ENCODE measurements at places on chromosomes 5 and 9.

GRCh38 chr5:73529081-73529480, 30.8 kb downstream of the BTF3 start:
- DNase-seq = no peak

DNA sequence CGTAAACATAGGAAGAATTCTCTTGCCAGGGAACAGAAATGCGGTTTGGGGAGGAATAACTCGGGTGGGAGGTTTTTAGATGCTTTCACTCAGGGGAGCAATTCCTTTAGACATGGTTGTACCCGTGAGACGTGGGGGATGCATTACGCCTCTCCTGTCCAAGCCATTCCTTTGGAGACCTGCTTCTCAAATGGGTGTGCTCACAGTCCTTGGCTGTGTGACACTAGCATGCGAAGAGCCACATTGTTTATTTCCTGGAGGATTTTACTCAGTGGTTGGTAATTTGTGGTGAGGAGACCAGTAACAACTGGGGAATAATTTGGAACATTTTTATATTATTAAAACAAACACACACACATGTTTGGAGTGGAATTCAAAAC, 18.5 kb downstream of the COL15A1 start:
- DNase-seq = no peak

DNA sequence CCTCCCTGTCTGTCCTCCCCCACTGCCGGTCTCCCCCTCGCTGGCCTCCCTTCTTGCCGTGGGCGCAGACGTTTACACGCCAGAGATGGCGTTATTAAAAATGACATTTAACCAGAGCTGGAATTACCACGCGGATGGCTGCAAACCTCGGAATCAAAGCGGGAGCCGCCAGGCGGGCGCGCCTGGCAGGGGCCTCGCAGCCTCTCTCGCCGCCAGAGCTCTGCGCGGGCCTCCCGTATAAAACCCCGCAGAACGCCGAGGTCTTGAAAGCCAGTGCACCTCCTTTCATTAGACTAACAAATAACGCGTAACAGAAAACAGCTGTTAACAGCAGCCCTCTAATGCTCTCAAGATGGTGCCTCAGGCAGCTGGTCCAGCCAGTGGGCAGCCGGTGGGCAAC, 10.2 kb downstream of the PRRX2 start:
- DNase-seq = no peak

GRCh38 chr9:97766092-97766491, 69.0 kb upstream of the XPA start:
- no peak for DNase-seq

- no peak for DNase-seq
Observed at GRCh38 chr5:178236679-178237078, 4.1 kb upstream of the PHYKPL start.

DNA sequence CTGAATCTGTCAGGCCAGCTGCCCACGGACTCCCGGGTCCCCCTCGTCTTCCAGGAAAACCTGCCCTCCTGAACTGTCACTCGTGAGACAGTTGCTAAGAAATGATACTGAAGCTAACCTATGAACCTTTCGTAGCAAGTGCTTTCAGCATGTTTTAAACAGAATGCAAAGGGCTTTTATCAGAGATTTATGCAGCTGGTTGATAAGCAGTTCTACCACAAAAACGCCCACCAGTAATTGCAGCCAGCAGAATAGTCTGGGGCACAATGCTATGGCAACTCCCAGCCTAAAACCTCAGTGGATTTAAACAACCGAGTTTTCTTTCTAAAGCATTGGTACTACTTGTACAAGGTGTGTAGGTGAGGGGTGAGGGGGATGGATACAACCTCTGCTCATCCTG, 97.5 kb downstream of the IRX2 start:
- DNase-seq = no peak

All from NCI-H460 (cell line).